ENCODE measurements at places on chromosomes 1 and 21. TPM values are rescaled to one million over a fixed set of nuclear protein-coding genes. Genes with fewer than 3 reads are reported as not detected.
A peak's percentile ranks its signal among the peaks of the same experiment; 100 is the strongest.

DNA sequence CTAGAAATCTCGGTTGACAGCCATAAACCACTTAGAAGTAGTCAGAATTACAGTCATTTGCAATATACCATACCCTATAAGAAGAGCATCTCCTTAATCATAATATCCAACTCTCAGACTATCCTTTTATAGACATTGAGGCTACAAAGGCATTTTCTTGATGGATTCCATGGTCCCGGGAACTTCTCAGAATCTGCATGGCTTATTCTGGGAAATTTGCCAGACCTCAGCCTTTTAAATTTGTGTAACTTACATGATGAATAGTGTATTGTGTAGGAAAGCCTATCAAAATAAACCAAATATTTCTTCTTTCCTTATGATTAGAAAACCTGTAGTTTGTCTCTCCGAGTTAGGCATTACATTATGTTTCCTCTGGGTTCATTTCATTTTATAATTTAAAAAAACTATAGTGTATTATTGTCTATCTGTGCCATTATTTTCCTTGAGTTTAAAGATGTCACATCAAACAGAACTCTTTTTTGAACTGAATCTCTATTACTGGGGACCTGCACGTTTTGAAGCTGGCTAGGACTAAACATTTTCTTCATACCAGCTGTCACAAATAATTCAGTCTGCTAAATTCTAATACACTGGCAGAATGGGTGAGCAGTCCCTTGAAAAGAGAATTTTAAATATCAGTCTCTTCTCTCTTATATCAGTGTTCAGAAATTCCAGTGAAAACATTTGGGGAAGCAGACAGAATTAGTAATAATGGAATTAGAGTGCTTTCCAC lies 102.9 kb downstream of the GABPA start:
- DNase-seq = peak; percentile 21

- DNase-seq = peak; percentile 18
Measured at GRCh38 chr1:50704126-50704525, 255.9 kb downstream of the FAF1 start.

- no peak for DNase-seq
Measured at GRCh38 chr1:43303471-43304313, 2.9 kb downstream of the TIE1 start.

DNA sequence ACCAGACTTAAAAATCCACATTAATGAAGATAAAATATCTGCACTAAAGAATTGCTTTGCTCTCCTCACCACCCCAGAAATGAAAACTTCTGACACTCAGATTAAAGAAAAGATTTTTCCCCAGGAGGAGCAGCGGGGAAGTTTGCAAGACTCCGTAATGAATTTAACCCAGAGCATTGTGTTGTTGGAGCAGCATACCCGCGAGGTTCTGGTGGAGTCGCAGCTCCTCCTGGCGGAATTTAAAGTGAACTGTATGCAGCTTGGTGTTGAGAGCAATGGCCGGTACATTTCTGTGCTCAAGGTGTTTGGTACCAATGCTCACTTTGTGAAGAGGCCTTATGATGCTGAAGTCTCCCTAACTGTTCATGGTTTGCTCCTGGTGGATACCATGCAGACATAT lies 46.4 kb downstream of the VPS13D start:
- peak; percentile 59 for DNase-seq

DNA sequence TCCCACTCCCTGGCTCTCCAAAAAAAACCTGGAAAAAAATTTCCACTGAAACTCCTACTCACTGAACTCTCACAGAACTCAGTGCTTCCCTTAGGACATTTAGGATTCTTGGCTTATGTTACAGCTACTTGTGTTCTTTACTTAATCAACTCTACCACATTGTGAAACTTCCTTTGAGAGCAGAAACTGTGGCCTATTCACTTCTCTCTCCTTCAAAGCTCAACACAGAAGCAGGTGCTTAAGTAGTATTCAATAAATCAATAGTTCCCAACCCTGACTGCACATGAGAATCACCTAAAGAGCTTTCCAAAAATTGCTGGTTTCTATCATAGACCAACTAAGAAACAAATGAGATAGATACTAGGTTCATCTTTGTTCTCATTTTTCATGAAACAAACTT lies 67.9 kb upstream of the DMRTA2 start:
- no peak for DNase-seq

Gene OLIG2
- 1.3 TPM for total RNA-seq

DNA sequence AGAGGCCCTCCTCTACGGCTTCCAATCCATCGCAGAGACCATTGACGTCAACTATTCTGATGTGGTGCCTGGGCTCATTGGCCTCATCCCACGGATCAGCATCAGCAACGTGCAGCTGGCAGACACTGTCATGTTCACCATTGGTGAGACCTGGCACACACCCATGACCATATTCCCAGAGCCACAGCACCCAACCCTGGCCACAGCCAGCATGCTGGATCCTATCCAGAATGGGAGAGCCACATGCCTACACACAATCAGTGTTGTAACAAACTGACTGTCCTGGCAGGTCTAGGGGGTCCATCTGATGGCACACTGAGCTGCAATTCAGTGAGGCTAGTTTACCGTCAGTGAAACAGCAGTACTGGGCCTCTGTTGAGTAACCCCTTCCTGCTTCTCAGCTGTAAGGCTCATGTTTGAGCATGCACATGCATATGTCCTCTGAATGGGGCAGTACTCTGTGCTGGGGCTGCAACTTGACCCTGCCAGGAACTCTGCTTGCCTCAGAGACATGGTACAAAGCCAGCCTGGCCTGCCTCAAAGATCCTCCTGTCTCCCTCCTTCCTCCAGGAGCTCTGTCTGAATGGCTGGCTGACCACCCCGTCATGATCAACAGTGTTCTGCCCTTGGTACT lies 10.8 kb downstream of the IPO13 start:
- DNase-seq = no peak

DNA sequence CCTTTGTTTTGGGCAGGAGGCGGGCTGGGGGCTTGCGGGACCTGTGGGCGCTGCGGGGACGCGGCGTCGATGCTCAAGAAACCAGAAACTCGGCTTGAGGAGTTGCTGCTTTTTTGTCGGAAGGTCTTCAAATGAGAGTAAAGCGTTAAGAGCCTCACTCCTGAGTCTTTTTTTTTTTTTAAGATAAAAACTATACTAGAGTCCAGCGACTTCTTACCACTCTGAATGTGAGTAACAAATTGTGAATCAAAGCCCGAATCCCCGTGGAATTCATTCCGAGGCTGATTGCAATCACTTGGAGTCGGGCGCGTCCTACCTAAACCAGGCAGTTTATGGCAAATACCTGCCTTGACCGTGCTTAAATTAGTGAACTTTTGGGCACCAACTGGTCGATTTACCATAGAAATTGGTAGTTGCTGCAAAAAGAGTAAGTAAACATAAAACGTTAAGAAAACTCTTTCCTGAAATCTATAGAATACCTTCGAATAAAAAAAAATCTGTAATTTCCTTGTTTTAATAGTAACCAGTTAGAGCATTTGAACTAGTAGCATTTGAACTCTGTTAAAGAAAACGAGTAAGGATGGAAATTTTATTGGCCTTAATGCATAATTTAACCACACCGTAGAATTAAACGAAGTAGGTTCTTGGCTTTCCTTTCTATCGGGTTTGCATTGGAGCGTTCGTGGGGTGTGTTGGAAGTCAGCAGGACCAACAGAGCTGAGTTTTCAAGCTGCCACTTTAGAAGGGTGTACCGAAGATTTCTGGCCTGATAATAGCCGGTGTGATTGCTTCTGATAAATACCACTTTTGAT lies 769 bp downstream of the GPSM2 start:
- DNase-seq = peak; percentile 48

Gene RNU1-1
- total RNA-seq = 832 TPM

DNA sequence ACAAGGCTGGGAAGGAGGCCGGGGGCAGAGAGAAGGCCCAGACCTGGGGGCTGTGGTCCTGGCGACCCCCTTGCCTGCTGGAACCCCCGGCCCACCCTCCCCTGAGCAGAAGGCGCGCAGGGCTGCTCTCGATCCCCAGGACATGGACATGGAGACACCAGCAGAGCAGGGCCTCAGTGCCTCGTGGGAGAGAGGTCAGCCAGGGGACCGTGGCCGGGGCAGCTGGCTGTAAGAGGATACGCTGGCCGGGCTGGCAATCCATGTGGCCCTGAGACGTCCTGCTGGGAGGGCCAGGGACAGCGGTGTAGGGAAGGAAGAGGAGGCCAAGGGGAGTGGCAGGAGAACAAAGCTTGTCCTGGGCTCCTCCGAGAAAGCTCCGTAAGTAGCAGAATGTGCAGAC lies 132.2 kb downstream of the CASZ1 start:
- DNase-seq = no peak

Gene DMBX1
- 0.80 TPM for total RNA-seq

Gene COL18A1
- total RNA-seq = 29.5 TPM
